Stimulated activated CD8-positive, alpha-beta memory T cell treated with anti-CD3 and anti-CD28 coated beads, Interleukin-4, amount 100 ng/mL, for 1 hour (primary cell): ENCODE measurements at places on chromosomes 4 and X.

DNA sequence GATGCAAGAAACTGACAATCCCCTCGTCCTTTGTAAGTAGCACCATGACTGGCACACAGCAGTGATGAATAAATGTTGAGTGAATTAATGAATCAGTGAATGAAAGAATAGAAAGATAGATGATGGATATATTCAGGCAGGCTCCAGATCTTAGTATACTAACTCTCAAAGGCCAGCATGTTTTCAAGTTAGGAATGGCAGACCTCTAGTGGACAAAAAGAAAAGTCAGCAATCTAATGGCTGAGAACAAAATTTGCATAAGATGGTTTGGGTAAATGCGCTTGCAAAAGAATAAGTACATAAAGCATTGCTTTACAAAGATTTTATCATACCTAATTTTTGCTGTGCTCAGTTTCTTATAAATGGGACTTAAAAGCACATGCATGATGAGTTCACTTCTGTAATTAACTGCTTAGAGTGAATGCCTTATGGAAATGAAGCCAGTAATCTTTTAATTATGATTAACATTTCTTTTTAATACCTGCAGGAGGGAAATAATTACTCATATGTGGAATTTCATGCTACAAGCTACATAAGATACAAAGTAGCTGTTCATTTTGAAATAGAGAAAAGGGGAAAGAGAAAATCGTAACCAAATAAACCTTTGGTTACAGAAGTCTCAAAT is 126.9 kb upstream of the GPRIN3 start:
- DNase-seq: no peak

- DNase-seq: no peak
These were observed 423.1 kb upstream of the PITX2 start for GRCh38 chr4:111045992-111046391.

- DNase-seq: no peak
These were observed 578 bp upstream of the CORIN start for GRCh38 chr4:47838445-47838844.

- no peak for DNase-seq
These were observed 28.2 kb downstream of the TMEM154 start for GRCh38 chr4:152651473-152652060.

DNA sequence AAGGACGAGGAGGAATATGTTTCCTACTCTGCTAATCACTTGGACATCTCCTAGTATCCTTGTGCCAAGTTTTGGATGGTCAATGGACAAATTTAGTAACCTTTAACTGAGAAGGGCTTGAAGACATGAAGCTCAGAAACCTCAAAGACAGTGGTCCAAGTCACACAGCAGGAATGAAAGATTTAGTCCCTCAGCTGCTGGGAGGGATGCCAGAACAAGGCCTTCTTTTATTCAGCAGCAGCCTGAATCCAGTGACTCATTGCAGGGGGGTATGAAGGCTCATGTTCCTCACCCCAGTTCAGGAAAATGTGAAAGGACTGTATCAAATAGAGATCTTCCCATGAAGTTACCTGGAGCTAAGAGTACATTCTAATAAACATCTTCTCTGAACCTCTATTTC is 214.9 kb upstream of the UGT8 start:
- no peak for DNase-seq

GRCh38 chr4:78784236-78784865 is 8.2 kb downstream of the BMP2K start:
- DNase-seq: no peak

- DNase-seq: no peak
These were observed 823.2 kb downstream of the CCSER1 start for GRCh38 chr4:90950385-90950841.

GRCh38 chr4:99679204-99679603 is 21.6 kb upstream of the C4orf54 start:
- no peak for DNase-seq

DNA sequence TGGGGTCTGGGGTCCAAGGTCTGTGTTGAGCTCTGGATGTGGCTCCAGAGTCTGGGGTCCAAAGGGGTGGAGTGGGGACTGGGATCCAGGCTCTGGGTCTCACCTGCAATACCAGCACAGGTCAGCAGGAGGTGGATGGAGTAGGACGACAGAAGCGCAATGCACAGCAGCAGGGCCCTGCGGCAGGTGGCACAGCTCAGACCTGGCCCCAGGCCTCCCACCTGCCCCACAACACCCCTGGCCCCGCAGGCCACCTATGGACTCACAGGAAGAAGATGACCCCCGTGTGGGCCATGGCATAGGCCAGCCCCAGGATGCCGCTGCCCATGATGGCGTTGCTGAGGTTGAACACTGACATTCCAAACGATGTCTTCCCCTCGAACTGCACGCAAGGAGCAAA is 3.4 kb downstream of the SLC38A5 start:
- no peak for DNase-seq

GRCh38 chrX:129976441-129976840 is 6.0 kb upstream of the BCORL1 start:
- no peak for DNase-seq

GRCh38 chrX:103754401-103754800 is 22.2 kb upstream of the PLP1 start:
- no peak for DNase-seq

GRCh38 chrX:24860140-24860539 is 155.6 kb downstream of the ARX start:
- no peak for DNase-seq

DNA sequence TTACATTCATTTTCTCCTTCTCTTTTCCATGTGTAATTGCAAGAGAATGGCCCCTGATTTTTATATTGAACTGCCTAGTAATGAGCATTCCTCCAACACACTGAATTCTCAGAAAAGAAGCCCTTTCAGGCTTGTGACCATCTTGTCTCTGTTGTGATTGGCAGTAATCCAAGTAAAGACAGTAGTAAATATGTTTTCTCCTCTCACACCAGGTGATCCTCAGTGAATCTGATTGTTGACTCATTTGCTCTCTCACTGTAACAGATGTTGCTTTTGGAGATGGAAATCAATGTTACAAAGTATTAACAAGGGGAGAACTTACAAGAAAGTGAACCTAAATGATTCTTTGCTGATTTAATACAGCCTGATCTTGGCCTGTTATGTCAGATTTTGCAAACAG is 271.0 kb downstream of the AFF2 start:
- DNase-seq: no peak

DNA sequence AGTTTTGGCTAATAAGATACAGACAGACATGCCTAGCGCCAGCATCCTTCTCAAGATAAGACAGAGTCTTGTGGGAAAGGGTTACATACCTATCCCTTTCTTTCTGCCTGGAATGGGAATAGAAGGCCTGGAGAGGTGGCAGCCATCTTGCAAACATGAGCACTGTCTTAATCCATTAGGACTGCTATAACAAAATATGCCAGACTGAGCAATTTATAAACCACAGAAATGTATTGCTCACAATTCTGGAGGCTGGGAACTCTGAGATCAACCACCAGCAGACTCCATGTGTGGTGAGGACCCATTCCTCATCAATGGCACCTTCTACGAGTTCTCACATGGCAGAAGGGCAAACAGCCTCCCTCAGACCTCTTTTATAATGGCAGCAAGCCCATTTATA is 26.5 kb upstream of the NEIL3 start:
- DNase-seq: no peak

GRCh38 chrX:55640854-55641253 is 17.7 kb downstream of the FOXR2 start:
- no peak for DNase-seq

GRCh38 chrX:134542485-134542884 is 82.5 kb downstream of the HPRT1 start:
- DNase-seq: no peak

- no peak for DNase-seq
These were observed 32.4 kb downstream of the ARHGAP10 start for GRCh38 chr4:147764337-147764736.

DNA sequence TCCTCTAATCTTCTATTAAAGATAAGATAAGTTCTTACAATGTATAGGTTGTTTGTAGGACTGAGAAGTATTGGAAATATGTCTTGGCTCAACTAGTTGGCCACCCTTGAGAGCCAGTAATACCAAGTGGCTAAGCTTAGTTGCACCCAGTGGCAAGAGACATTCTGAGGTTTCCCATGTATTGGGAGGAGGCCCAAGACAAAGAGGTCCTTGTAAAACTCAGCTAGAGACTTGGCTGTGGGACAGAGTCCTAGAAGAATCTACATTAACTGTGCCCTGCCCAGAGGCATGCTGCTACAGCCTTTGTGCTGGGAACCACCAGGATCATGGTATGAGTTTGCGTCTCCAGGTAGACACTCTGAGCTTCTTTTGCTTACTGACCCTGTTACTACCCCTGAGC is 41.9 kb upstream of the SLC4A4 start:
- no peak for DNase-seq

DNA sequence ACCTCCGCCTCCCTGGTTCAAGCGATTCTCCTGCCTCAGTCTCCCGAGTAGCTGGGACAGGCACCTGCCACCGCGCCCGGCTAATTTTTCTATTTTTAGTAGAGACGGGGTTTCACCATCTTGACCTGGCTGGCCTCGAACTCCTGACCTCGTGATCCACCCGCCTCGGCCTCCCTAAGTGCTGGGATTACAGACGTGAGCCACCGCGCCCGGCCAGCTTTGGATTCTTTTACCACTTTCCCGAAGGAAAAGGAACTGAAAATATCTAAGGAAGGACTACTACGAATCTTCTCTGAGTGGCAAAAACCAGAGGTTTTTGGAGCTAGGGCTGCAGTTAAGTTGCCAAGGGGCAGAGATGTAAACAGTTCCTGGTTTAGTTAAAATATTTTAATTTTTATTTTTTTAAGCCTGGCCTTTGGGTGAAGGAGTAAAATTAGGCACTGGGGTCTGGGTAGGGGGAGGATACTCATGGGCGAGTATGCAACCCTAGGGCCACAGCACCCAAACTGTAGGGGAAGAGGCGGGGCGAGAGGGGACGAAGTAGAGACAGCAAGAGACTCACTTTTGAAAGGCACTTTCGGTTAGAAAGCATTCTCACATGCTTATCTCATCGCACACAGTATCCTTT is 525 bp upstream of the CISD2 start:
- DNase-seq: no peak

DNA sequence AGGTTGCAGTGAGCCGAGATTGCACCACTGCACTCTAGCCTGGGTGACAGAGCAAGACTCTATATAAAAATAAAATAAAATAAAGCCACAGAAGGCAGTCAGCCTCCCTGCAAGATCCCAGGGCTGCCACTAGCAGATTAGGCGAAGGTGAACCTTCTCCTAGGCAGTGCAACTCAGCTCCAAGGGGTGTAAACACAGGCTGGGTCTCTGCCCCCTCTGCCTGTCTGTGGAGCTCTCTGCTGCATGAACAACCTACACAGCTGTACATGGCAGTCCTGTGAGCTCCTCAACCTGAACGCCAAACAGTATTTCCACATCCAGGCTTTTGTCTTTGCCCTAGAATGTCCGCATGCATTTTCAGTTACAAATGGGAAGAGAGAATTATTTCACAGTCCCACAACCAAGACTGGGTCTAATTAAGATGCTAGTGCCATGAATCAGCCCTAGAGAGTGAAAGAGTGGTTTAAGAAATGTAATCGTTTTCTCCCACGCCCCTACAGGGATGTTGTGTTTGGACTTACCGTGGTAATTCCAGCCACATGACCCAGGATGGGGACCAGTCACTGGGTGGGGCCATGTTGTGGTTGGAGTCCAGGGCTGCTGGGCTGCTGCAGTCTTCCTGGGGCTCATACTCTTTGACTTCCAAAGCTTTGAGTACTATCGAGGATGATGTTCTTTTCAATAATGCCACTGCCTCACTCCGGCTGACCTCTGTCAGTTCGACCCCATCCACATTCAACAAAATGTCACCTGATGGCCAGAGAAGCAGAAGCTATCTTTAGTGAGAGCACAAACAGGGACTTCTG is 99.0 kb downstream of the FIP1L1 start:
- no peak for DNase-seq

DNA sequence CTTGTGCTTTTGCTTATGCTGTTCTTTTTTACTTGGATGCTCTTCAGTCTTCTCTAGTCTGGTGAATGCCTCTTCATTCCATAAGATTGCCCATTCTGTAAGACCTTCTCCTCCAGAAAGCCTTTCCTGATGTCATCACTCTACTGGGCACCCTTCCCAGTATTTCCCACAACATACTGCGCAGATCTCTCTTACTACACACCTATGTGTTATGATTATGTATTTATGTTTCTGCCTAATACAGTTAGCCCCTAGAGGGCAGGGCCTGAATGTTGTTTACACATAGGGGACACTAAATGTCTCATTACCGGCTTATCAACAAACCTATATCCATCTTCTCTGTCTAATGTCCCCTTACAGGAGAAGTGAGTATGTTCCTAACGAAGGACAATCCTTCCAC is 21.1 kb downstream of the AIFM1 start:
- no peak for DNase-seq

DNA sequence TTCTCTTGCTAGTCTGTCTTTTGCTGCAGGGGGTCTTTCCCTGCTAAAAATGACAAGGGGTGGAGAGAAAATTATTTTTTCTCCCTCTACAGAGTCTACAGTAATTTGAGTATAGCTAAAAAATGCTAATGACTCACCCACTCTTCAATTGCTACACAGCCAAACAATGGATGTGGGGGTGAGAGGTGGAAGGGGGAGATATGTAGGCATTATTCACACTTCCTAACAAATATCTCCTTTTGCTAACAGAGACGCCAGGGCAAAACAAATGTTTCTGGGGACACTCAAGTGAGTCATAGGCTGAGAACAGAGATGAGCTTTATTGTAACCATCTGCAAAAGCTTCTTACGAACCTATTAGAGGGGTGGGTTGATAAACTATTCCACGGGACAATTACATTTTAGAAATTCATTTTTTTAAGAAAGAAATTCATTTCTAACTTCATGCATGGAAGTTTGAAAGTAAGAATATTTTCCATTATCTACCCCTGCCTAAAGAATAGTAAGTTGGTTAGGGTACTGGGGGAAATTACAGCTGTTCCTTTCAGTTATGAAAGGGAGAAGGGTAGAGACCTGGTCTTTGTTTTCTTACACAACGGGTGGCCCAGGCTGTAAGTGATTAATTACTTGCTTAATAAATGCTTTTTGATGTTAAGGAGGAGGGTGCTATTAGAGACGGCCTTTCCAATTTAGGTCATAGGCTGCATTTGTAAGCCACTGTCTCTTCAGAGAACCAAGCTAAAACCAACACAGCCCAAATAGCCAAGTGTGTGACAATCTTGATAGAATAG is 12.8 kb downstream of the SCD5 start:
- DNase-seq: no peak

GRCh38 chrX:133649651-133650050 is 234.4 kb upstream of the GPC4 start:
- DNase-seq: no peak

DNA sequence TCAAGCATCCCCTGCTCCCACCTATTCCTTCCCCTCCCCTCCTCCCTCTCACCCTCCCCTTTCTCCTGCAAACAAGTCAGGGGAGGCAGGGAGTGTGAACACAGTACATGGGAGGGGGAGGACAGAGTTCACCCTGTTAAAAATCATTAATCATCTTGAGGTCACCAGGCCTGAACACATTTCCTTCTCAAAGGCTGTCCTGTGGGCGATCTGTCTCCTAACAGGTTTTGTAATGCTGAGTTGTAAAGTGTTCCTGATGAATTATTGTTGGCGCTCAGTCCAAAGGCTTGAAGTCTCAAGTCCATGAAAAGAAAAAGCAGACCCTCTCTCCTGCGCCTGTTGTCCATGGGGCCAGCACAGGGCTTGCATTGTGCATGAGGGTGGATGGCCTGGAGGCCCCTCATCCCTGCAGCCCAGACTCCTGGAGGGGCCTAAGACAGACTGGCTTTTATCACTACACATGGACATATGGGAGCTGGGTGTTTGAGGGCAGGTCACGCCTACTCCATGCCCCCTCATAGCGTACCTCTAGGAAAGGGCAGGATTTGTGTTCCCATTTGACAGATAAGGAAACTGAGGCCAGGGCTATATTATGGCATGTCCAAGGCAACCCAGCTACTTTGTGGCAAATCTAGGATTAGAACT is 189.1 kb downstream of the RAB28 start:
- no peak for DNase-seq
